ENCODE measurements at places on chromosomes 1 and 21. TPM values are rescaled to one million over a fixed set of nuclear protein-coding genes. Genes with fewer than 3 reads are reported as not detected.
A peak's percentile ranks its signal among the peaks of the same experiment; 100 is the strongest.

The KLF17 gene
- 4.6 TPM for total RNA-seq

The CYYR1 gene
- total RNA-seq, result 30.4 TPM

The AIRE gene
- total RNA-seq, result not detected

DNA sequence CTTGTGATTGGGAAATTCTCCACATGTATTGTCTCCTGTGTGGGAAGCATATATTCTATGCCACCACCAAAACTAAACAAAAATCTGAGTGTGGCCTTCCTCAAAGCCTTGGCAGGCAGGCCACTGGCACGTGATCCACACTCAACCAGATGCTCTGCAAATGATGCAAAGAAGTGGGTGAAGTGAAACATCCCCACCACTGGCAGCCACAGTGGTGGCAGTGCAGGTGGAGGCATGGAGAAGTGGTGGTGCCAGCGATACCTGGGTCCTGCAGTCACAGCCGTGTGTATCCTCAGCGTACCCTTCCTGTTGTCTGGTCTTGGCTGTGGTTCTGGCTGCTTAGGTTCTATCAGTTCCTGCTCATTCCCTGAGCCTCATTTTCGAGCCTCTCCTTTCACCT is 65.2 kb downstream of the PLPPR5 start:
- H3K27me3 ChIP-seq, result no peaks in the 10 kb centered on the region
- H3K4me3 ChIP-seq, result no peak overlapping the region
- H3K36me3 ChIP-seq, result no peaks in the 10 kb centered on the region
- H3K4me1 ChIP-seq, result no peaks in the 10 kb centered on the region
- no peak for DNase-seq

- no peaks in the 10 kb centered on the region for H3K27me3 ChIP-seq
- DNase-seq, result no peak
- H3K4me1 ChIP-seq, result no peaks in the 10 kb centered on the region
- H3K36me3 ChIP-seq, result no peaks in the 10 kb centered on the region
These were observed 97.9 kb downstream of the TRIM11 start for GRCh38 chr1:228308628-228309325.

GRCh38 chr1:5880630-5881405 is 111.4 kb downstream of the NPHP4 start:
- no peaks in the 10 kb centered on the region for H3K36me3 ChIP-seq
- DNase-seq, result no peak
- no peaks in the 10 kb centered on the region for H3K27me3 ChIP-seq
- H3K27ac ChIP-seq, result no peak overlapping the region
- H3K4me1 ChIP-seq, result no peaks in the 10 kb centered on the region

GRCh38 chr21:21851657-21852056 is 853.4 kb downstream of the NCAM2 start:
- no peaks in the 10 kb centered on the region for H3K27me3 ChIP-seq
- no peak for DNase-seq
- no peak overlapping the region for H3K27ac ChIP-seq
- no peaks in the 10 kb centered on the region for H3K36me3 ChIP-seq
- H3K4me1 ChIP-seq, result no peaks in the 10 kb centered on the region

The RBM8A gene
- 116 TPM for total RNA-seq

The CLDN17 gene
- total RNA-seq, result not detected

The AMPD1 gene
- not detected for total RNA-seq

GRCh38 chr1:159554696-159555095 is 18.9 kb upstream of the OR10J5 start:
- no peaks in the 10 kb centered on the region for H3K4me1 ChIP-seq
- no peaks in the 10 kb centered on the region for H3K27me3 ChIP-seq
- DNase-seq, result no peak
- no peak overlapping the region for H3K27ac ChIP-seq
- no peak overlapping the region for H3K4me3 ChIP-seq
- H3K36me3 ChIP-seq, result no peaks in the 10 kb centered on the region

- no peaks in the 10 kb centered on the region for H3K27me3 ChIP-seq
- no peaks in the 10 kb centered on the region for H3K36me3 ChIP-seq
- no peak overlapping the region for H3K27ac ChIP-seq
- no peak for DNase-seq
These were observed 23.8 kb downstream of the ELF3 start for GRCh38 chr1:202034149-202034682.

GRCh38 chr1:151833172-151833900 is 1.7 kb upstream of the RORC start:
- DNase-seq, result no peak
- no peak overlapping the region for H3K4me3 ChIP-seq
- H3K27ac ChIP-seq, result no peak overlapping the region
- no peaks in the 10 kb centered on the region for H3K36me3 ChIP-seq
- peaks cover 1% of the 10 kb centered on the region for H3K4me1 ChIP-seq
- H3K27me3 ChIP-seq, result peaks cover 2% of the 10 kb centered on the region

The CFH gene
- total RNA-seq, result 151 TPM

- no peaks in the 10 kb centered on the region for H3K27me3 ChIP-seq
- no peaks in the 10 kb centered on the region for H3K4me1 ChIP-seq
- no peak overlapping the region for H3K4me3 ChIP-seq
- no peak overlapping the region for H3K27ac ChIP-seq
- no peaks in the 10 kb centered on the region for H3K36me3 ChIP-seq
These were observed 278.0 kb downstream of the MRPL39 start for GRCh38 chr21:25329227-25329825.

DNA sequence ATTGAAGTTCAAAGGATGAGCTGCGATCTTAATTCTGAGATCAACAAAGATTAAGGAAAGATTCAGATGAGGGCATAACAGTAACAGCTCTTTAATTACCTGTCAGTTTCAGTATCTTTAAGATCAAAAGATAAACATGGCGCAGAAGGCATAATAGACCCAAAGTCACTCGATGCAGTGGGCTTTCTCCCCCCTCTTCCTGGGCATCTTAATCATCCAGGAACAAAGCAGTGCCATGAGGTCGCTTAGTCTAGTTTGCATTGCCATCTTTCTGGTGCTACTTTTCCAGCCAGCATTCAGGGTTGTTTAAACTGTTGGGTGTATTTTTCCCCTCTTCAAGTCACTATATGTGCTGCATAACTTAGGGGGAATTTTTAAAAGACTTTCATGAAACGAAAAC is 72.3 kb downstream of the HUNK start:
- no peaks in the 10 kb centered on the region for H3K36me3 ChIP-seq
- DNase-seq, result no peak
- no peak overlapping the region for H3K4me3 ChIP-seq

- peaks cover 28% of the 10 kb centered on the region for H3K4me1 ChIP-seq
- no peaks in the 10 kb centered on the region for H3K36me3 ChIP-seq
- H3K27me3 ChIP-seq, result no peaks in the 10 kb centered on the region
- peak overlapping the region; percentile 11 for H3K27ac ChIP-seq
- peak; percentile 42 for DNase-seq
These were observed 17.2 kb downstream of the PDZK1 start for GRCh38 chr1:145689922-145690321.

The MATN1 gene
- not detected for total RNA-seq

DNA sequence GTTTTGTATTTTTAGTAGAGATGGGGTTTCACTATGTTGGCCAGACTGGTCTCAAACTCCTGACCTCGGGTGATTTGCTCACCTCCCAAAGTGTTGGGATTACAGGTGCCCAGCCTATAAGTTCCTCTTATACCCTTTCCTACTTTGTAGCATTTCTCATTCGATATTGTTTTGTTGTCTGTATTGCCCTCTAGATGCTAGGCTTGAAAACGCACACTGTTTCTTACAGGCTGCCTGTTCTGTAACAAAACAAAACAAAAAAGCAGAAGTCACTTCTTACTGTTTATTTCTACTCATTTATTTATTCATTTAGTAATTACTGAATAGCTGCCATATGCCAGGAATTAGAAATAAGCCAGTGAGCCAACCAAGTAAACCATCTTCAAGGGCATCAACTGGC is 136.9 kb upstream of the BMP8A start:
- peaks cover 12% of the 10 kb centered on the region for H3K4me1 ChIP-seq
- H3K27me3 ChIP-seq, result no peaks in the 10 kb centered on the region
- no peak overlapping the region for H3K27ac ChIP-seq
- H3K4me3 ChIP-seq, result no peak overlapping the region
- no peak for DNase-seq
- H3K36me3 ChIP-seq, result no peaks in the 10 kb centered on the region

GRCh38 chr1:6157132-6157527 is 23.0 kb downstream of the CHD5 start:
- no peaks in the 10 kb centered on the region for H3K27me3 ChIP-seq
- H3K4me3 ChIP-seq, result no peak overlapping the region
- no peaks in the 10 kb centered on the region for H3K36me3 ChIP-seq
- DNase-seq, result no peak
- no peaks in the 10 kb centered on the region for H3K4me1 ChIP-seq

DNA sequence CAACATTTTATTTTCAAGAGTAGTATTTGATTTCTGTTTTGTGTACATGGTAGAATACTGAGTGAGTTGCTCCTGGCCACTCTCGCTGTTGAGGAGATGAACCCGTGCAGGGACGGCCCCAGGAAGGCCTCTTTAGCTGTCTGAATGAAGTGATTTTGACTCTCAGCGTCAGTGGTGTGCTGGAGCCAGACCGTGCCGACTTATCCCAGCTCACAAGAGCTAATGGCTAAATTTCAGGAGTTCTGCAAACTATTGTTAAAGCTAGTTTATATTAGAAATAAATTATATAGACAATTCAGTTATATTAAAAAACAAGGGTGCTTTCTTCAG is 111.2 kb upstream of the KIF26B start:
- H3K27me3 ChIP-seq, result no peaks in the 10 kb centered on the region
- peaks cover 8% of the 10 kb centered on the region for H3K4me1 ChIP-seq
- H3K36me3 ChIP-seq, result no peaks in the 10 kb centered on the region
- no peak for DNase-seq

The COL9A2 gene
- total RNA-seq, result 5.8 TPM

DNA sequence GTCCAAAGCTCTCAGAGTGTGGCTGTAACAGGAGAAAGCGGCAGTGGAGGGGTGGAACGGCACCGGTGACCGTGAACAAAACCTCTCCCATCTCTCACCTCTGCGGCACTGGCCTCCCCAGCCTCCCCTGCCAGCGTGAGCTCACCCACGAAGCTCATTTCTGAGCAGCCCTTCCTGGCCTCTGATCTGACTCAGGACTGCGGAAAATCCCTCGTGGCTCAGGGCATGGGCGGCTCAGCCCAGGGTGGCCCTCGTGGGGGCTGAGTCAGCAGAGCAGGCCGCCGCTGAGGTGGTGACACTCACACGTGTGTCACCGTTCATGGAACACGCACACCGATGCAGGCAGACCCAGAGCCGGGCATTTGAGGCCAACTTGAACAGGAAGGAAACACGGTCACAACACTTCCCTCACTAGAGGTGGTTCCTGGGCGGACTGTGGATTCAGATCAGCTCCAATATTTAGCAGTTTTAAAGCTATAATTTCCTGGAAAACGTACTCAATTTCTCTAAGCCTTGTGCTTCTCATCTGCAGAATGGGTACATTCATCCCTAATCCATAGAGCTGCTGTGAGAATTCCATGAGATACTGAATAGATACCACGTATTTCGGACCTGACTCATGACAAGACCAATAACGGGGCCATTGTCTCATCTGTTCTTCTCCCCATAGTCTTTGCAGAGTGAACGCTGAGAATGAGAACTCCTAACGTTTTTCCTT is 115.0 kb upstream of the TMPRSS2 start:
- no peaks in the 10 kb centered on the region for H3K36me3 ChIP-seq
- no peak for DNase-seq
- H3K4me1 ChIP-seq, result no peaks in the 10 kb centered on the region
- H3K4me3 ChIP-seq, result no peak overlapping the region

The TAS1R1 gene
- not detected for total RNA-seq

DNA sequence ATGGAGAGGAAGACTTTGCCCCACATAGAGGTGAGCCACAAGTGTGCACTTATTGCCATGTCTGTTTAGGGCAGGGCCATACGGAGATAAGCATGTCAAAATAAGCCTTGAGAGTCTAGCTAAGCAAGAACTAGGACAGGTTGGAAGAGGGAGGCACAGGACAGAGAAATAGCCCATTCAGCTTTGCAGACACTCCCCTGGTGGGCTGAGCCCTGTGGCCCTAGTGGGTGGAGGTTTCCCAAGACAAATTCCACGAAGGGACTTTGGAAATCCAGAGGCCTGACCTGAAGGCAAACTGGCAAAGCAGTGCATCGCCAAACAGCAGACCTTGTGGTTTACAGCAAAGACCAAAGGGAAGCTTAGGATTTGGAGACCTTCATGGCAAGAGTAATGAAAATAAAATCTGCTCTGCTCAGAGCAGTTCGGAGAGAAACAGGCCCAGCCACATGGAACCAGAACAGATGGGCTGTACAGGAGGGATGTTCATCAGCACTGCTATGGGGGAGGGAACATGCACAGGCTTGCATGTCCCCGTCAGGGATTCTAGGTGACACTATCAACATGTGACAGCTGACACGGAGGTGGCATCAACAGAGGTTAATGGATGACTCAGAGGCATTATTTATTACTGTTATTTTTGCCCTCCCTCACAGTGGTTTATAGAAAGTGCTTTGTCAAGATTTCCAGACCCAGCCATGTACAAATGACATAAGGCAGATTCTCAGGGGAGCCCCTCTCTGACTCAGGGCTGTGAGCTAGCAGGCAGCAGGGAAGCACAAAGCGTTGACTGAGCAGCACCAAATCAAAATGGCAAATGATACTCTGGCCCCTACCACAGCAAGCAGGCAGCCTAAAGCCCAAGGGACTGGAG is 90.1 kb upstream of the IRF2BP2 start:
- peak overlapping the region; percentile 62 for H3K27ac ChIP-seq
- H3K36me3 ChIP-seq, result no peaks in the 10 kb centered on the region
- H3K4me1 ChIP-seq, result no peaks in the 10 kb centered on the region
- H3K27me3 ChIP-seq, result no peaks in the 10 kb centered on the region

- H3K27me3 ChIP-seq, result no peaks in the 10 kb centered on the region
- no peak overlapping the region for H3K27ac ChIP-seq
- H3K4me1 ChIP-seq, result no peaks in the 10 kb centered on the region
- no peak overlapping the region for H3K4me3 ChIP-seq
- H3K36me3 ChIP-seq, result no peaks in the 10 kb centered on the region
These were observed 91.9 kb downstream of the LEPR start for GRCh38 chr1:65512383-65512782.

DNA sequence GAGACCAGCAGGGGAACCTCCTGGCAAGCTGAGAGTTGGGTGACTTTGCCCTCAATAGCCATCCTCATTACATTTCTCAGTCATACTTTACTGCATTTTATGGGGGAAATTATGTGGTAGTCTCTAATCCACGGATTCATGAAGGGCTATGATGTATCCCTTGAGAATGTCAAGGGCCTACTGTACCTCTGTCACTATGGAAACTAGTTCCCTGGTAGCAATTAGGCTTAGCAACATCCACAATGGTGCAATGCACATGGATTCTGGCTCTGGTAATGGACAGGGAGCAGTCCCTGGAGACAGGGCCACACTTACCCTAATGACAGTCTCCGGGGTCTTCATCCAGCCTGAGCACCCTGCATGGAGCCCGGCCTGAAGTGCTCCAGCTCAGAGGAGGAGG is 26.5 kb downstream of the LRRN2 start:
- H3K27ac ChIP-seq, result no peak overlapping the region
- DNase-seq, result no peak
- H3K36me3 ChIP-seq, result no peaks in the 10 kb centered on the region
- no peak overlapping the region for H3K4me3 ChIP-seq
- H3K4me1 ChIP-seq, result no peaks in the 10 kb centered on the region
- no peaks in the 10 kb centered on the region for H3K27me3 ChIP-seq

DNA sequence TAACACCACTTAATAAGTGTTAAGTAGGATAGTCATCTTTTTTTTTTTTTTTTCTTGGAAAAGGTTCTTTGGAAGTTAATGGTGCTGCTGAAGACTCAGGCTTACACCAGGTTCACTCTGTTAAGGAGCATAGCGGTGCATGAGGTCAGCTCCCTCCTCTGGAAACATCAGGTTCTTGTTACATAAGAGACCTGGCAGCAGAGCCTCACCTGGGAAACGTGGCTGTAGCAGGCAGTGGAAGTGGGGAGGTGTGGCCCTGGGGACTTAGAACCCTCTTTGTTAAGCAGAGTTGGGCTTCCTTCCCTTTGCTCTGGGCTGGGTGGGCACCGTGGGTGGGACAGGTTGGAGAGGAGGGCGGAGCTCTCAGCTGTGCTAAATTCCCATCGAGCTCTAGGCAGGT is 104.1 kb downstream of the CNIH3 start:
- no peak for DNase-seq
- H3K27me3 ChIP-seq, result no peaks in the 10 kb centered on the region
- no peaks in the 10 kb centered on the region for H3K4me1 ChIP-seq
- no peaks in the 10 kb centered on the region for H3K36me3 ChIP-seq

Data from adrenal gland (tissue), 19 donors.